ENCODE measurements at places on chromosomes 12 and 14. TPM values are rescaled to one million over a fixed set of nuclear protein-coding genes. Genes with fewer than 3 reads are reported as not detected.

HOXC12 gene
- not detected for total RNA-seq

KLRC4 gene
- 4.2 TPM for total RNA-seq

ASCL1 gene
- 0.29 TPM for total RNA-seq

KRT7 gene
- 805 TPM for total RNA-seq

- H3K4me3 ChIP-seq: no peak overlapping the region
- no peak overlapping the region for H3K27ac ChIP-seq
- DNase-seq: no peak
- no peaks in the 10 kb centered on the region for H3K4me1 ChIP-seq
- no peaks in the 10 kb centered on the region for H3K36me3 ChIP-seq
Observed at GRCh38 chr12:39077226-39077625, 171.8 kb upstream of the CPNE8 start.

DNA sequence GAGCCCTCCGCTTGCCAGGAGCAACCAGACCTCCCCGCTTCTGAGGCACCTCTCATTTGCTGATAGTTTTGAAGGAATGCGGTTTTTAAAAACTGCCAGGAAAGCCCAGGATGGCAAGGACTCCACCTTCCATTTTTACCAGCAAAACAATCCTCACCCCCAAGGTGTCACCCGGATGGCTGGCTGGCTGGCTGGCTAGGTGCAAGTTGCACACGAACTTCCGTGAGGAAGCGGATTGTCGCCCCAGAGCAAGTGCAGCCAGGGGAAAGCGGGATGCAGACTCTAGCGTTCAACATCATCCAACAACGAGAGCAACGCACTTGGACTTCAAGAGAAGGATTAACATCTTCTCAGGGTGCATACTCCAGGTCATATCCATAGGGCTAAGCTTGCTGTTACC, 125.4 kb downstream of the RIMBP2 start:
- DNase-seq: peak; percentile 24
- no peak overlapping the region for H3K27ac ChIP-seq
- no peaks in the 10 kb centered on the region for H3K27me3 ChIP-seq

GRCh38 chr12:57343703-57344378, 87.0 kb downstream of the R3HDM2 start:
- H3K4me3 ChIP-seq: no peak overlapping the region
- no peaks in the 10 kb centered on the region for H3K27me3 ChIP-seq
- peaks cover 4% of the 10 kb centered on the region for H3K36me3 ChIP-seq
- H3K27ac ChIP-seq: no peak overlapping the region

- H3K4me3 ChIP-seq: no peak overlapping the region
- peaks cover 93% of the 10 kb centered on the region for H3K36me3 ChIP-seq
- H3K27ac ChIP-seq: peak overlapping the region; percentile 69
- peaks cover 28% of the 10 kb centered on the region for H3K4me1 ChIP-seq
Observed at GRCh38 chr12:6979021-6979420, 8.3 kb downstream of the EMG1 start.

DNA sequence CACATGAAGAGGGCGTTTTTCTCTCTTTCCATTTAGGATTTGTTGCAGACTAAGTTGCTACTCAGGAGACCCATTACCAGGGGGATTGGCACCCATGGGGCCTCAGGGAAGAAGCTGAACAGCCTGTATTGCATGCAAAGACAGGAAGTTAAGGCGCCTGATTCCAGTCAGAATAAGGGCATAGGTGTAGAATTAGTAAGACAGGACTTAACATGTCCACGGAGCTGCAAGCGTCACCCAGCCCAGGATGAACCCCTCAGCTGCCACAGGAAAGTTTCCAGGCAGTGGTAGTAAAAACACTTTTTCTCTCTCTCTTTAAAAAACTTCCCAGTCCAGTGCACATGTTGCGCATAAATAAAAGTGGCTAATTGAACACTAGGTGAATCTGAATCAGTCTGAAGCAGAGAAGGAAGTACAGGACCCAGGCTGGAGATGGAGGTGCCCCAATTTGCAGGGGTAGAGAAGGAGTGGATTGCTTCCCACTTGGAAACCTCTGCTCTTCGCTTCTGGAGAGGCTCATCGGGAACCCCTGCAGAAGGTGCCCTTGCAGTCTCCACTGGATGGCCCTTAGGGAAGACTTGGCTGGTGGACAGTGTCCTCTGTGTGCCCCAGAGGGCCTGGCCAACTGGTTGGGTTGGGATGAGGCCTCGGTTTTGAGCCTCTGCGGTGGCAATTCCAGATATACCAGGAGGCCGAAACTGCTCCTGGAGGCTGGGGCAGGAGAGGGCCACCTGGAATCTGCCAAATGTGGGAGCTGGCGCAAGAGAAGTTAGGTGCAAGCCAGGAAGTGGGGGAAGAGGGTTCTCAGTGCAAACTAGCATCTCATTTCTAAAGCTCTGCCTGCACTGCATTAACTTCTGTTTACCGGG, 10.7 kb upstream of the TBX3 start:
- H3K4me3 ChIP-seq: no peak overlapping the region
- no peaks in the 10 kb centered on the region for H3K4me1 ChIP-seq
- no peak for DNase-seq

GRCh38 chr12:22332202-22332601, 2.3 kb downstream of the ST8SIA1 start:
- no peak overlapping the region for H3K4me3 ChIP-seq
- peaks cover 9% of the 10 kb centered on the region for H3K4me1 ChIP-seq
- no peak overlapping the region for H3K27ac ChIP-seq
- H3K36me3 ChIP-seq: no peaks in the 10 kb centered on the region

DNA sequence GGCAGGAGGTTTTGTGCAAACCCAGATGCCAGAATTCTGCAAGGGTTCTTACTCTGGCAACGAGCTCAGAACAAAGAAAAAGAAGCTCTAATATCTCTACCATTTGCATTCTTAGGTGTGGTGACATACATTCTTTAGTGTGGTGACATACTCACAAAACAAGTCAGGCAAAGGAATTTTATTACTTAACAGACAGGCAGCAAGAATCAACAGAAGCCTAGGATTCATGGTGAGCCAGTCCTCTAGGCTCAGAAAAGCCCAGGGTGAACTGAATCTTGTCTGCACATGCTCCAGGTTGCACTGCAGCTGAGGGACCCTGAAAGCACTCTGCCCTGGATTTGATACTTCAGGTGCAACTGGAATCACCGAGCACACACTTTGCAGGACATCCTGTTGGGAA, 122.4 kb upstream of the PTPRQ start:
- H3K27ac ChIP-seq: no peak overlapping the region
- no peak overlapping the region for H3K4me3 ChIP-seq
- DNase-seq: no peak
- no peaks in the 10 kb centered on the region for H3K36me3 ChIP-seq
- H3K27me3 ChIP-seq: no peaks in the 10 kb centered on the region
- no peaks in the 10 kb centered on the region for H3K4me1 ChIP-seq

DNA sequence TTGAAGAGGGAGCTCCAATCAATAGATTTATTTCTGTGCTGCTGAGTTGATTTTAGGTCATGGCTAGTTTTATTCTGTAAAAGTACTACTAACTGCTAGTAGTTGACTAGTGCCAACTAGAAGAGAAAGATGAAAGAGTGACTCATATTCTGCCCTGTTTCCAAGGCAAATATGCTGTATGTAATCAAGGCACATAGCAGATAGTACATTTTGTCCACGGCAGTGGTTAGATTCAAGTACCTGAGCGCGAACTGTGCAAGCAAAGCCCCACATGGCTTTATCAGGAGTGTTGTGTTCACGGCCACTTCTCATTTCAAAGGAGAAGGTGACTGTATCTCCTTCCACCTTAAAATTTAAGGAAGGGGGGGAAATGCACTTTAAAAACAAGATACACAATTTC, 126.8 kb downstream of the TRAFD1 start:
- H3K4me3 ChIP-seq: no peak overlapping the region
- peaks cover 19% of the 10 kb centered on the region for H3K36me3 ChIP-seq
- H3K27ac ChIP-seq: peak overlapping the region; percentile 69
- no peaks in the 10 kb centered on the region for H3K27me3 ChIP-seq
- peak; percentile 83 for DNase-seq

DNA sequence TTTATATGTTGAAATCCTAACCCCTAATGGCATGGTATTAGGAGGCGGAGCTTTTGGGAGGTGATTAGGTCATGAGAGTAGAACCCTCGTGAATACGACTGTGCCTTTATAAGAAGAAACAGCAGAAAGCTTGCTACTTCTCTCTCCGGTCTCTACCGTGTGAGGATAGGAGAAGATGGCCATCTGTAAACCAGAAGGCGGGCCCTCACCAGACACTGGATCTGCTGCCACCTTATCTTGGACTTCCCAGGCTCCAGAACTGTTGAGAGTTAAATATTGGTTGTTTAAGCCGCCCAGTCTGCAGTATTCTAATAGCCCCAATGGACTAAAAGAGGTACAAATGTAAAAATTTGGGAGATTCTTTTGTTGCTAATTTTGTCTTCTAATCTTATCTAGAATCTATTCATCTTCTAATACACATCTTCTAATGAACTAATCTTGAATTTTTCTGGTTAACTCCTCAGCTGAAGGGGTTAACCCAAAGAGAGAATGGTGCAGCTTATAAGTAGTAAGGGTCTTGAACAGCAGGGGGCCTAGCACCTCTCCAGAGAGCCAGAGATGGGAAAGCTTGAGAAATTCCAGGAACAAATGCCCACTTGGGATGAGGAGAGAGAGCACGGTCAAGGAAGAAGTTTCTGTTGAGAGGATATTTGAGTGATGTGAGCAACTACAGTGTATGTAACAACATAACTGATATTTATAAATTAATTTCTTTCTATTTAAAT, 264.0 kb upstream of the GRIP1 start:
- no peaks in the 10 kb centered on the region for H3K27me3 ChIP-seq
- H3K36me3 ChIP-seq: no peaks in the 10 kb centered on the region
- H3K4me3 ChIP-seq: no peak overlapping the region
- no peaks in the 10 kb centered on the region for H3K4me1 ChIP-seq
- DNase-seq: no peak
- H3K27ac ChIP-seq: no peak overlapping the region

GRCh38 chr12:64993461-64993860, 127.6 kb downstream of the WIF1 start:
- no peak for DNase-seq
- H3K27ac ChIP-seq: no peak overlapping the region
- peaks cover 1% of the 10 kb centered on the region for H3K4me1 ChIP-seq

GRCh38 chr12:33670284-33670683, 230.7 kb upstream of the SYT10 start:
- H3K4me3 ChIP-seq: no peak overlapping the region
- no peaks in the 10 kb centered on the region for H3K36me3 ChIP-seq
- H3K27me3 ChIP-seq: no peaks in the 10 kb centered on the region
- no peak overlapping the region for H3K27ac ChIP-seq
- DNase-seq: no peak
- no peaks in the 10 kb centered on the region for H3K4me1 ChIP-seq

DNA sequence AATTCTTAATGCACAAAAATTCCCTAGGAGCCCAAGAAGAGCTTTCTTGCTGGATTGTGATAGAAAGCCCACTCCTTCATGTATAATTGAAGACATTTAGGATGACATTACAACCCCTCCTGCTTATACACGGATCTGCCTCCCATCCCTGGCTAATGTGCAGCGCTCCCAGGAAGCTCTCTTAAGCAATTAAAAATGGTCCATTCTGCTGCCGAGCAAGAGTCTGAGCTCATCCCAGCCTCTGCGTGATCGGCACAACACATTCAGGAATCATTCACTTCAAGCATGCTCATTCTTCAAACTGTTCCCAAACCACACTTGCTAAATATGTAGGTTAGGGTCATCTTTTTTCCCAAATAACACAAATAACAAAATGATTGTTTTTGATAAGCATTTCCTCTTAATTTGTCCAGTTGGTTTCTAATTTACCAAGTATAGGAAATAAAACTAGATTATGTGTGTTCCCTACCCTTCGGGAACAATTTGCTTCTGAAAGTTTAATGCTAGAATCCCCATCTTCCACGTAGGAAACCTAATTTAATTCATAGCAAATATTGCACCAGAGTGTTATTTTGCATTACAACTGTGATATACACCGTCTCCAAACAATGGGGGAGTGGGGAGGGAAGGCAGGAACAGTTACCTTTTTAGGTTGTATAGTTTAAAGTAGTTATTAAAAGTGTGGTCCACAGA, 17.3 kb upstream of the TMEM233 start:
- no peak overlapping the region for H3K27ac ChIP-seq
- DNase-seq: no peak
- no peak overlapping the region for H3K4me3 ChIP-seq
- no peaks in the 10 kb centered on the region for H3K36me3 ChIP-seq
- no peaks in the 10 kb centered on the region for H3K4me1 ChIP-seq
- no peaks in the 10 kb centered on the region for H3K27me3 ChIP-seq

DNA sequence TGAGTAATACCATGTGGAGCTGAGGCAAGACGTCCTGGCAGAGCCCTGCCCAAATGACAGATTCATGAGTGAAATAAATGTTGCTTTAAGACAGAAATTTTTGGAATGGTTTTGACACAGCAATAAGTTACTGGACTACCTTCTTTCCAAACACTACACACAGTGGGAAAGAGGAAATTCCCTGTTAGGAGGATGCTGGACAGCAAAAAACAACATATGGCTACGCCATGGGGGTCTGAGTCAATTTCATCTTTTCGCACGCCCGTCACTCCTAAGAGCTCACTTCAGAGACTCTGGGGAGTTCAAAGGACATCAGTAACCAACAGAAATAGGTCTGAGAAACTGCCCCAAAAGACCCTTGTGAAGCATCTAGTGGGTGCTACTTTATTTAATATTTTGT, 55.4 kb downstream of the TMEM132C start:
- no peaks in the 10 kb centered on the region for H3K36me3 ChIP-seq
- H3K4me1 ChIP-seq: no peaks in the 10 kb centered on the region
- no peak for DNase-seq
- H3K4me3 ChIP-seq: no peak overlapping the region
- no peak overlapping the region for H3K27ac ChIP-seq
- H3K27me3 ChIP-seq: no peaks in the 10 kb centered on the region

GRCh38 chr14:49882826-49883694, 9.8 kb upstream of the ARF6 start:
- H3K36me3 ChIP-seq: no peaks in the 10 kb centered on the region
- DNase-seq: no peak
- no peak overlapping the region for H3K4me3 ChIP-seq
- no peak overlapping the region for H3K27ac ChIP-seq
- no peaks in the 10 kb centered on the region for H3K4me1 ChIP-seq

DNA sequence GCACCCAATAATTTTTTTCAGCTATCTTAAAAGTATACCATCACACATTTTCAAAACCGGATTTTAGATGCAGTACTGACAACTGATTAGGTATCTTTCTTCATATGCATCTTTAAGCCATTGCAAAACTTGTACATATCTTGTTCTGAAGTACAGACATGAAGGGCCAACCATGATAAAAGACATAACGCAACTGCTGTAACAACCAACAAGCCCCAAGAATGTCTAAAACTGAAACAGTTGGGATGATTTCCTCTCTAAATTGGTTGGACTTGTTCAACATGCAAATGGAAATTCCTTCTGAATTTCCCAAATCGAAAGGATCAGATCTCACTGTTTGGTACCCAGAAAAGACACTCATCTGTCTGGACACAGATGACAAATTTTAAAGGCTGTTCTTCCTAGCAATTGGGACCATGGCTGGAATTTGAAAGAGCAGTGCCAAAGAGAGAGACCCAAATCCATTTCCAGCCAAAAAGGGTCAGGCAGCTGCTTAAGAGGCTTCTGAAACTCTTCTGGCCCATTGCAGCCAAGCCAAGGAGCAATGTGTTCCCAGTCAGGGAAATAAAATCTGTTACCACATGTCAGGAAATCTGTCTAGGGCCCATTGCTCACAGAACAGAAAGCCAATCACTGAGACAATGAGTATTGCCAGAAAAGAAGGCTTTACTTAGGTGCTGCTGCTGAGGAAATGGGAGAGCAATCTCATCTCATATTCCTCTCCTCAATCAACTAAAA, 1122.4 kb upstream of the USP15 start:
- H3K27me3 ChIP-seq: no peaks in the 10 kb centered on the region
- no peak for DNase-seq
- H3K4me3 ChIP-seq: no peak overlapping the region
- no peak overlapping the region for H3K27ac ChIP-seq
- H3K4me1 ChIP-seq: no peaks in the 10 kb centered on the region

GRCh38 chr12:101794574-101794973, 36.2 kb downstream of the GNPTAB start:
- H3K4me1 ChIP-seq: no peaks in the 10 kb centered on the region
- DNase-seq: no peak
- H3K27me3 ChIP-seq: no peaks in the 10 kb centered on the region
- H3K36me3 ChIP-seq: no peaks in the 10 kb centered on the region
- no peak overlapping the region for H3K4me3 ChIP-seq
